ENCODE measurements at places on chromosomes 7 and 10. TPM values are rescaled to one million over a fixed set of nuclear protein-coding genes. Genes with fewer than 3 reads are reported as not detected.
A peak's percentile ranks its signal among the peaks of the same experiment; 100 is the strongest.

GRCh38 chr7:5580714-5581395, 157.2 kb upstream of the TNRC18 start:
- H3K4me1 ChIP-seq: peaks cover 5% of the 10 kb centered on the region
- H3K27me3 ChIP-seq: peaks cover 30% of the 10 kb centered on the region
- no peak overlapping the region for H3K4me3 ChIP-seq
- DNase-seq: no peak

GRCh38 chr10:46549171-46550075, 7.0 kb downstream of the GPRIN2 start:
- no peak for DNase-seq

DNA sequence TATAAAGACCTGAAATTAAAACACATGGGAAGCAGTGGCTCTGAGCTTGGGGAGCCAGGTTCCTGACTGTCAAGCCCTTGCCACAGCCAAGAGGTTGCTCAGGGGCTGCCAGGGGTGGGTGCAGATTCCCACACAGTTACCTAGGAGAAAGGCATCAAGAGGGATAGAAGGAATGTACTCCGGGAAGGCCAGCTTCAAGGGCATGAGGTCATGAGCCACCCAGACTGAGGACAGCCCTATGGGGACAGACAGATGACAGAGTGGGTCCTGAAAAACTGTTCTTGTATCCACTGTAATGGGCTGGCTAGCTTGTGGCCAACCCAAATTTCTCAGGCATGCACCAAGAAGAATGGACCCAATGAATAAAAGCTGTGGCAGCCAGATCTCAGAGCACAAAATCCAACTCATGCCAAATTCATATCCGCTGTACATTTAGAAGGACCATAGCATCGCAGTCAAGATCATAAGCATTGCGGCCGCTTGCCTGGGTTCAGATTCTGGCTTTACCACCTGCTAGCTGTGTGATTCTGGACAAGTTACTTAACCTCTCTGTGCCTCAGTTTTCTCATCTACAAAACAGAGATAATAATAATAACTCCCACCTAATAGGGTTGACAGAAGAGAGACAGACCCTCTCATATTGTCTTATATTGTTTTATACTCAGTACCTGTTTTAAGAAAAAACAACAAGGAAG, 44.9 kb upstream of the KCNMA1 start:
- H3K4me1 ChIP-seq: no peaks in the 10 kb centered on the region
- H3K27me3 ChIP-seq: peaks cover 4% of the 10 kb centered on the region
- no peaks in the 10 kb centered on the region for H3K36me3 ChIP-seq

DNA sequence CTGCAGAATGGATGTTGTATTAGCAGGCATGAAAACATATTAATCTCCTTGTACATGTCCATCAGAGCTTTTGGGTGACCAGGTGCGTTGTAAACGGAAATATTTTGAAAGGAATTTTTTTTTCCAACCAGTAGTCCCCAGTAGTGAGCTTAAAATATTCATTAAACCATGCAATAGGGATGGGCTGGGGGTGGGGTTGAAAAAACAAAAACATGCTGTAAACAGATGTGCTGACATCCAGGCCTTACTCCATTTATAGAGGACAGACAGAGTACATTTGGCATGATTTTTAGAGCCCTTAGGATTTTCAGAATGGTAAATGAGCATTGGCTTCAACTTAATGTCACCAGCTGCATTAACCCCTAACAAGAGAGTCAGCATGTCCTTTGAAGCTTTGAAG, 50.2 kb downstream of the PTPN12 start:
- H3K27ac ChIP-seq: no peak overlapping the region
- H3K4me3 ChIP-seq: no peak overlapping the region
- DNase-seq: no peak
- H3K36me3 ChIP-seq: no peaks in the 10 kb centered on the region

- H3K27ac ChIP-seq: no peak overlapping the region
- H3K4me1 ChIP-seq: no peaks in the 10 kb centered on the region
- DNase-seq: no peak
Measured at GRCh38 chr7:127571741-127572505, 13.5 kb downstream of the GCC1 start.

- no peaks in the 10 kb centered on the region for H3K4me1 ChIP-seq
- H3K4me3 ChIP-seq: no peak overlapping the region
- H3K27ac ChIP-seq: no peak overlapping the region
Measured at GRCh38 chr10:90959826-90960225, 38.9 kb upstream of the ANKRD1 start.

DNA sequence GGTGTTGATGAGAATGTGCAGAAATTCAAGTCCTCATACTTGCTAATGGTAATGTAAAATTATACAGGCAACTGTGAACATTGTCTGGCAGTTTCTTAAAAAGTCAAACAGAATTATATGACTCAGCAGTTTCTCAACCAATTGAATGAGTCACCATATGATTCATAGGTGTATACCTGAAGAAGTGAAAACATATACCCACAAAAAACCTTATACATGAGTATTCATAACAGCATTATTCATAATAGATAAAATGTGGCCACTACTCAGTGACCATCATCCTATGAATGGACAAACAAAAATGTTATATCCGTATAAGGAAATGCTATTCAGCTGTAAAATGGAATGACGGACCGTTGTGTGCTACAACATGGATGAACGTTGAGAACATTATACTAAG, 253.5 kb downstream of the MALRD1 start:
- H3K4me3 ChIP-seq: no peak overlapping the region
- H3K4me1 ChIP-seq: no peaks in the 10 kb centered on the region
- H3K27ac ChIP-seq: no peak overlapping the region
- DNase-seq: no peak
- H3K36me3 ChIP-seq: no peaks in the 10 kb centered on the region

DNA sequence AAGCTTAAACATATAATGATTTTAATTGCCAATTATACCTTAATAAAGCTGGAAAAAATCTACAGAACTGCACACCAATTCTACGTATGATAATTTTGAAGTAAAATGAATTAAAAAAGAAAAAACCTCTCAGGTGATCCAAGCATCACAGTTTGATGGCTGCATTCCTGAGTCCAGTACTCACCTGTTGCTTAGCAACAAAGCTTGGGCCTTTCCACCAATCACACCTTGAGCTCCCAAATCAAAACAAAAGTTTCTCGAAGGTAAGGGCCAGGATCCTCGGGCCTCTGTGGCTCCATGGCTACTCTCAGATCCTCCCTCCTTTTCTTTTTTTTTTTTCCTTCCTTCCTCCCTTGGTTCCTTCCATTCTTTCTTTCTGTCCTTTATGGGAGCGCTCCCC, 137.2 kb upstream of the PCBD1 start:
- H3K27ac ChIP-seq: no peak overlapping the region
- no peaks in the 10 kb centered on the region for H3K4me1 ChIP-seq
- peaks cover 8% of the 10 kb centered on the region for H3K27me3 ChIP-seq

DNA sequence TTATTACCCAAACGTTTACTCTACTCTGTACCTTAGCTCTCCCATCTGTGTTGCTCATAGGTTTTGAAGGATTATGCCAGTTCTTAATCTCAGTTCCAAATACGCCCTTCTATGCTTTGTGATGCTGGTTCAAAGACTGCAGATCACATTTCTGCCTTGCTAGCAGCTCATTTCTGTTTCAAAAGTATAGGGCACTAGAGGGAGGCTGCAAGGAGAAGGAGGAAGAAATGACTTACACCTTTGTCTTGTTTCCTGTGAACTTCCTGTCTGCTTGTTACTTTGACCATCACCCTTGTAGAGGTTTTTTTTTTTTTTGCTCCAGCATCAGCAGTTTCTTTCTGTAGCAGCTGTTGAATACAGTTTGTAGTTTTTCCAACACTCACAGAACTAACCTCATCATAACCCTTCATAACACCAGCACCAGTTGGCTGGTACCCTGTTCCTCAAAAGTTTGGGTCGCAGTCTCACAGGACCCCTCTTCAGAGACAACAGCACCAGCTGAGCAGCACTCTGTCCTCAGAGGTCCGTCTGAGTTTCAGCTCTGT, 16.5 kb downstream of the SLK start:
- peak overlapping the region; percentile 95 for H3K27ac ChIP-seq
- DNase-seq: no peak
- peak overlapping the region; percentile 81 for H3K4me3 ChIP-seq
- H3K4me1 ChIP-seq: peaks cover 45% of the 10 kb centered on the region
- H3K36me3 ChIP-seq: peaks cover 16% of the 10 kb centered on the region

GRCh38 chr7:121323515-121324302, 5.1 kb upstream of the WNT16 start:
- H3K36me3 ChIP-seq: no peaks in the 10 kb centered on the region
- DNase-seq: no peak
- H3K4me1 ChIP-seq: no peaks in the 10 kb centered on the region
- no peak overlapping the region for H3K27ac ChIP-seq

DNA sequence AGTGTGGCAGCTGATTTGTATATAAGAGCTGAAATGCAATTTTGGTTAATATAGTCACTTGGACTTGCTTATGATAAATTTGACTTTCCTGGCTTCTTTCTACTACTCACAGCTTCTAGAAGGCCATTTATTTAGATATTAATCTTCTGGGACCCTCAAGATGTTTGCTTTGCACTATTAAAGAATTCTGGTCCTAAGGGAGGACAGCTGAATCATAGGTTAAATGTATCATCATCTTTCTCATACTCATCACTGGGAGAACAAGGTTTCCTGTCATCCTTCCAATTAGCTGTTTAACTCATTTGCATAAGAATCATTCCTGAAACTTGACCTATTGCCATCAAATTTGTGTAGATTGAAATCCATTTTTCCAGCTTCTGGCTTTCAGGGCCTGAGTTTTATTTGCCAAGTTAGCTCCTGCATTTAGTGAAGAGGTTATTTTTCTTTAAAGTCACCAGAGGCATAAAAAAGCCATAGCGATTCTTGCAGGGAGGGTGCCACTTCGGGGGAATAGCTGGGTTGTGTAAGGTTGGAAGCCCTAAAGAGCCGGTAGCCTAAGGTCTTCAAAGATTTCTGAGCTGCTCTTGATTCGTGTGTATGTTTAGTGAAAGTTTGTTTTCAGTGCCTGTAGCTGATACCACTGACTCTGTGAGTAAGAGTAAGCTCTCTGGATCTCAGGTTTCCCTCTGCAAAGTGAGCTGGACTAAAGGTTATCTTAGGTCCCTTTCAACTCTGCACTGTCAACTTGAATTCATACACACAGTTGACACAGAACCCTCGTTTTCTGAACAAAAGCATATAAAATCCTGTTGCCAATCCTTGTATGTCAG, 4.3 kb downstream of the MAP3K8 start:
- peak overlapping the region; percentile 88 for H3K27ac ChIP-seq
- peaks cover 50% of the 10 kb centered on the region for H3K4me1 ChIP-seq

UCMA gene
- total RNA-seq: not detected

INSYN2A gene
- total RNA-seq: not detected

CNNM1 gene
- 0.26 TPM for total RNA-seq

CDHR3 gene
- 6.7 TPM for total RNA-seq

TUBB8 gene
- not detected for total RNA-seq

GPR85 gene
- total RNA-seq: not detected

PPP1R17 gene
- not detected for total RNA-seq

C10orf62 gene
- total RNA-seq: not detected
